Suprapubic skin (tissue), 4 donors: ENCODE measurements at places on chromosomes 12 and 14. TPM values are rescaled to one million over a fixed set of nuclear protein-coding genes. Genes with fewer than 3 reads are reported as not detected.

SMIM41 gene
- total RNA-seq = not detected

LALBA gene
- not detected for total RNA-seq

ADAM21 gene
- not detected for total RNA-seq

KRT5 gene
- total RNA-seq = 7,655 TPM

ACSS3 gene
- 10.4 TPM for total RNA-seq

IFNG-AS1 gene
- total RNA-seq = not detected

PDZRN4 gene
- 4.4 TPM for total RNA-seq

C14orf180 gene
- 3.9 TPM for total RNA-seq

MEG3 gene
- total RNA-seq = 28.9 TPM

AGAP2 gene
- 1.4 TPM for total RNA-seq

ING4 gene
- total RNA-seq = 67.9 TPM

C1R gene
- total RNA-seq = 84.4 TPM

KRT3 gene
- not detected for total RNA-seq

KLRC3 gene
- total RNA-seq = not detected

WIF1 gene
- 0.34 TPM for total RNA-seq

ADAMTS20 gene
- not detected for total RNA-seq

ANG gene
- 21.2 TPM for total RNA-seq

ATF7IP gene
- total RNA-seq = 52.5 TPM

CPNE6 gene
- not detected for total RNA-seq

ARMH4 gene
- total RNA-seq = 3.9 TPM

RNFT2 gene
- total RNA-seq = 0.60 TPM

TCL1B gene
- total RNA-seq = not detected

FGF6 gene
- not detected for total RNA-seq

MAP1LC3B2 gene
- total RNA-seq = not detected

SOX5 gene
- total RNA-seq = 26.8 TPM

KRT75 gene
- 3.3 TPM for total RNA-seq
